ENCODE measurements at places on chromosomes 6 and 20.

- no peak for DNase-seq
Measured at GRCh38 chr6:33912195-33912594, 108.4 kb upstream of the MLN start.

- DNase-seq, result no peak
Measured at GRCh38 chr6:109420751-109421150, 19.7 kb downstream of the PPIL6 start.

GRCh38 chr20:36314734-36315544, 8.8 kb downstream of the DLGAP4 start:
- no peak for DNase-seq

DNA sequence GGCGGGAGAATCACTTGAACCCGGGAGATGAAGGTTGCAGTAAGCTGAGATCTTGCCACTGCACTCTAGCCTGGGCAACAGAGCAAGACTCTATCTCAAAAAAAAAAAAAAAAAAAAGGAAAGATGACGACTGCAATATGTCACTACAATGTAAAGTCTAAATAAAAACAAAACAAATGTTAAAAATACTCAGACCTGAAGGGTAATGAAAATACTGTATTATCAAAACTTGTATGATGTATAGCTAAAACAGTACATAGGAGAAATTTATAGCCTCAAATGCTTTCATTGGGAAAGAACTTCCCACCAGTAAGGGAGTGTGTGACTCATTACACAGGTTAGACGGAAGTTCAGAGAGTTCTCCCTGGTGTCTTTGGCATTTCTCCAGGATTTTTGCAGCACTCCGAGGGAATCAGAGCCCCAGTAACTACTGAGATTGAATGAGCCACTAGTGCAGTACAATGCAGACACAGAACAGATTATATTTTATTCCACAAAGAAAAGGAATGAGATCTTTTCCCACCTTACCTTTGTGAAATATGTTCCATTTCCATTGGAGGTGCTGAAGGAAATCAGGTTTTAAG, 12.5 kb upstream of the RALGAPB start:
- DNase-seq, result no peak

DNA sequence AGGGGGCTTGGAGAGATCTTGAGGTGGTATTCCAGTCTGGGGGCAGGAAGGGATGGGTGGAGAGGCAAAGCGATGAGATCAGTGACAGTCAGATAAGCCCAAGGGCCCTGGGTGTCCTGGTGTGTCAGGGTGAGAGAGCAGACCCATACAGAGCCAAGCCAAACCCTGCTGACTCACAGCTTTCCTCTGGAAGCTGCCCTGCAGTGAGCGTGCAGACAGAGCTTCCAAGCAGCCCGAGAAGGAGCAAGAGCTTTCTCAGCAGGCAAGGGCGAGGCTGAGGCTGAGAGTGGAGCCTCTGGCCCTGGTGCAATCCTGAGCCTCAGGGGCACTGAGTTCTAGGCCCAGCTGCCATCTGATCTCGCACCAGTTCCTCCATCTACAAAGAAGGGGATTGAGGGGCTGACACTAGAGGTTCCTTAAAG, 91.1 kb upstream of the HIVEP1 start:
- DNase-seq, result no peak

GRCh38 chr6:26272171-26272637, 92.8 kb upstream of the BTN3A2 start:
- no peak for DNase-seq

- no peak for DNase-seq
Measured at GRCh38 chr20:63163596-63164483, 52.1 kb downstream of the YTHDF1 start.

GRCh38 chr20:41014561-41015088, 14.0 kb upstream of the TOP1 start:
- DNase-seq, result no peak

DNA sequence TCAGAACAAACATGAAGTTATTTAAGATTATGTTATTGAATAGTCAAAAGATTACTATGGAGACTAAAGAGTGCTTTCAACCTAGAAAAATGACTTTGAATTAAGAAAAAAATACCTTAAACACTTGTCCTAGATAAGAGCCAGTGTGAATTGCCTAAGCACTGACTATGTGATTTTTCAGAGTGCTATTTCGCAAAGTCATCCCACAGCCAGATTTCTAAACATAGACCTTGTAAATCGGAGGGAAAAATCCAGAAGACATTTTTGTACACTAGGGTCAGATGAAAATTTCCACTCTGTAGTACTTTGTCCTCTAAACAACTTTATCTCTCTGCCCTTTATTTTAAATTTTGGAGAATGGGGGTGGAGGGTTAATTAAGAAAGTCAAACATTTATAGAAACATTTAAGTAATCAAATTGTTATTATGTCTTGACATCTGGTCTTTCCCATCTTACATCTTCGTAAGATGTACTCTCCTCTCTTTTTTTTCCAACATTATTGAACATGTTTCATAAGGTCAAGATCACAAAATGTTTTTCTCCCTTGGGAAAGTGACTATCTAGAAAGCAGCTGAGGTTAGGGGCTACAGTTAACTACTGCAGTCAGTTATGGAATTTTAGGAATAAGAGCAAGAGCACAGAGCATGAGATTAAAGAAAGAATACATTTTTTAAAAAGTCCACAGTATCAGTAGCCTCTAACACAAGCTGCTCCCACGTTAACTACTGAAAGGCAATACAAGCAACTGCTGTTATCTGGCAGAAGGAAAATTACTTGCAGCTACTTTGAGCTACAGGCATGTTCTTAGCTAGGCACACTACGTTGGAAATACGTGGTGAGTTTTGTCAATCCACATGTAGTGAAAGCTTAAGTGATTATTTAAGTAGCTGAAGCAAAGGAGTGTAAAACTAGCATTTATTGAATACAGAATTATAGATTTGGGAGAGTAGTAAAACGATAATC, 648.5 kb downstream of the HTR1B start:
- DNase-seq, result no peak

- DNase-seq, result no peak
Measured at GRCh38 chr6:29905286-29905685, 37.0 kb upstream of the HLA-A start.

GRCh38 chr20:60371384-60371783, 413.2 kb downstream of the CDH26 start:
- no peak for DNase-seq

- DNase-seq, result no peak
Measured at GRCh38 chr6:155791186-155791585, 335.5 kb upstream of the NOX3 start.

DNA sequence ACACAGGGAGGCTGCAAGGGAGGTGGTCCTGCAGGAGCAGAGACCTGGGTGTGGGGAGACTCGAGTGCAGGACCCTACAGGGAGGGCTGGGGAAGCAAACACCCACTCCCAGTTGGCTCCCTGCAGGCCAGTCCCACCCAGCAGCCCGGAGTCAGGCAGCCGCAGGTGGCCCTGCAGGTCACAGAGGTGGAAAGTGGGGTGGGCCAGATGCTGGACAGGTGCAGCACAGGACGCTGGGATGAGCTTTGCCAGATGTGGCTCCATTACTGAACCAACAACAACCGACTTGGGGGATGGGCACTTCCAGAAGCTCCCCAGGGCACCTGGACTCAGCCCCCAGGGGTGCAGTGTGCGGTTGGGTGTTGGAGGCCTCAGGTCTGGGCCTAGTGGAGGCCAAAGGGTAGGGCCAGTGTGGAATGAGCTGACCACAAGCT, 26.6 kb upstream of the MYT1 start:
- DNase-seq, result no peak

GRCh38 chr6:170286246-170286933, 4.5 kb downstream of the DLL1 start:
- DNase-seq, result no peak

DNA sequence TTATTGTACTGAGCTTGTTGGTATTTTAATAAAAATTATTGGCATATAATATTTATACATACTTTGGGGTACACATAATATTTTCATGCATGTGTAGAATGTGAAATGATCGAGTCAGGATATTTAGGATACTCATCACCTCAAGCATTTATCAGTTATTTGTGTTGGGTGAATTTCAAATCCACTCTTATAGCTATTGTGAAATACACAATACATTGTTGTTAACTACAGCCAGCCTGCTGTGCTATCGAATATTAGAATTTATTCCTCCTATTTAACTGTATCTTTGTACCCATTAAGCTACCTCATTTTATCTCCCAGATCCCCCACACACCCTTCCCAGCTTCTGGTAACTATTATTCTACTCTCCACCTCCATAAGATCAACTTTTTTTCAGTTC, 14.6 kb upstream of the MICB start:
- DNase-seq, result no peak

DNA sequence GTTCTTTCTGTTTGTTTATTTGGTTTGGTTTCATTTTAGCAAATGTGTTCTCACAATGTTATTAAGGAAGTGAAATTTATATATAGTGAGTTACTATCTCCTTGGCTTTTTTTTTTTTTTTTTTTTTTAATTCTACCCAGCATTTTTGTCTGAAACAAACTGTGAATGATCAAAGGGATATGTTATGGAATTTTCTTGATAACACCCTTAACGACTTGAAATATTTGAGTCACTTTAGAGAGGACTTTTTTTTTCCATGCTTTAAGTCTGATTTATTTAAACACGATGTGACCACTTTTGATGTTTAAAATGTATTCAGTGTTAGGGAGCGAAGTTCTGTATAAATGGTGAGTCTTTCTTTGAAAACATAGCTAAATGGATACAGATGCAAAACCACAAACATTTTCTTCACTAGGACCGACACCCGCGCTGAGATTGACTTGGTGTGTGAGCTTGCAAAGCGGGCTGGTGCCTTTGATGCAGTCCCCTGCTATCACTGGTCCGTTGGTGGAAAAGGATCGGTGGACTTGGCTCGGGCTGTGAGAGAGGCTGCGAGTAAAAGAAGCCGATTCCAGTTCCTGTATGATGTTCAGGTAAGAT, 149.7 kb downstream of the MTHFD1L start:
- DNase-seq, result no peak

GRCh38 chr6:161168281-161168891, 105.5 kb downstream of the AGPAT4 start:
- no peak for DNase-seq

GRCh38 chr6:27176096-27176495, 71.4 kb upstream of the PRSS16 start:
- no peak for DNase-seq

GRCh38 chr6:169503422-169504152, 198.2 kb downstream of the WDR27 start:
- no peak for DNase-seq

DNA sequence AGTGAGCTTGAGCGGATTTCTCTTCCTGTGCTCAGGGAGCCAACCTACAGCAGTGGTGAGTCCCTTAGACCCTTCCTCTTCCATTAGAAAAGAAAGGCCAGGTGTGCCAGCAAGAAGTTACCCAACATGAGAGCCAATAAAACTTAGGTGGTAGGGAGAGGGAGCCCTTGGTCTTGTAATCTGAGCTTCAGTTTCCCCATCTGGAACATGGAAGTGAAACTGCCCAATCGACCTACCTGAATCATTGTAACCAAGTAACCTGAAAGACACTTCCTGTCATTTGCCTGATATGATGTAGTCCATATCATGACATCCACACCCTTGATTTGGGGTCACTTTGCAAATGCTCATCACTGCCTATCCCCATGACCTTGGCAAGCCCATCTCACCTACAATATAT, 66.4 kb downstream of the MDGA1 start:
- no peak for DNase-seq

- no peak for DNase-seq
Measured at GRCh38 chr6:126716826-126717509, 377.1 kb downstream of the CENPW start.

GRCh38 chr20:5719861-5720403, 30.3 kb upstream of the SHLD1 start:
- no peak for DNase-seq

DNA sequence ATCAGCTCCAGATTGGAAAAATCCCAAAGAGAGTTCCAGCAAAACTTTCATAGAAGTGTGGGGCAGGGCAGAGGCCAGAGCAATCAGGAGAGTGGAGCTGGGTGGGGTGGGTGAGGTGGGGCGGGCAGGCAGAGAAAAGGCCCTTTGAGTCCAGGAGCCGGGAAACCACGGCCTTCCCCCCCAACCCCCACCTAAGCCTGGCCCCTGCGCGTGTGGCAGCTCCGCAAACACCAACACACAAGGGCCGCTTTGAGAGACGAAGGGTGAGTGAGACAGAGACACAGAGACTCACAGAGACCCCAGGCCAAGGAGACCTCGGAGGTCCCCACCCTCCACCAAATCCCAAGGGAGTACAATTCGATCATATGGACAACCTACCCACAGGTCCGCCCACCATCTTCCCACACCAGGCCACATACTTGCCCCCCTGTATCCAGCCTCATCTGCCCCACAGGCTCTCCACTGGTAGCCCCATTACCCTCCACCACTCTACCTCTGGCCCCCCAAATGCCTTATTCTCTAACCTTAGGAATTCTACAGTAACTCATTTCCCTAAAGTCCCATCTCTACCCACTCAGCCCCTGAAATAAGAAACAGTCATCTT, 1.7 kb downstream of the COL11A2 start:
- no peak for DNase-seq

DNA sequence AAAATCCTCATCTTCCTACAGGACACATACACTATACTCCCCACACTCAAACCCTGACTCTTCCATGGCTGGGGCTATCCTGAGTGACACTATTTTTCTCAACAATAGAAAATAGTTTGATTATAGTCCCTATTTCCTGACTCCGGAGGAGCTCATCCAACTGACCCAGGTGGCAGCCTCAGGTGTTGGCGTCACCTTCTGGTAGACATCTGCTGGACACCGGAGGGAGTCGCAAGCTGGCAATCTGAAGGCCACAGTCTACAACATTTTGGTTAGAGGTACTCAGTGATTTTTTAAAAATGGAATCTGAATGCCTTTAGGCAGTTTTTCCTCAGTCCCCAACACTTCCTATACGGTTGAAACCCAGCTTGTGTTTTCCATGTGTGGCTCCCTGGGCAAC, 32.2 kb upstream of the OCSTAMP start:
- no peak for DNase-seq

DNA sequence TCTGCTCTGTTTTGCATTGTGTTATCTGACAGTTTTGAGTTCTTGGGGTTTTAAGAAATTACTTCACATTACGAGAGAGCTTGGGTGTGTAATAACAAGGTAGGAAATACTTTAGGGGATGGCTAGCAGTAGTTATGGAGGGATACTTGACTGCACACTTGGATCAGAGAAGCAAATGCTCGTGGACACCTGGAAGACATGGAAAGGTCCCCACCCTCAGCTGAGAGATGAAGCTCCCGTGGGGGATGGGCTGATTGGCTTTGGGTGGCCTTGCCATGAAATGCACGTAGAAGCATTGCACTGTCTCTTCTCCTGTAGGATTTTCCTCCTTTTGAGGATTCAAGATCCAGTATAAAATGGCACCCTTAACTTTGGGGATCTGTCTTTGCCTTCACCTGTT, 61.5 kb upstream of the UNC93A start:
- DNase-seq, result no peak

DNA sequence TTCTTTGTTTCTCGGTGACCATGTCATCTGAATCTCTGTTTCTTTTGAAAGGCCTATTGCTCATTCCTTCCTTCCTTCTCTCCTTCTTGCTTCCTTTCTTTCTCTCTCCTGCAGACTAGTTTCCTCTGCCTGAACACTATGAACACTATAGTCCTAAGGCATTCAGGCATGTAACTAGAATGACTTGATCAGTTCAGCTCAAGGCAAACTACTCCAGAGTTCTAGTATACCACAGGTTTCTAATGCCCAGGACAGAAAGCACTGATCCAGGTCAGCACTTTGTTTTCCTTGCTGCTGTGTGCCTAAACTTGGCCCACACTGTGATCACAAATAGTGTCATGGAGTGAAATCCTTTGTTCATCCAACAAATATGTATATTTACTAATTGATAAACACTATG, 324.1 kb upstream of the GJE1 start:
- no peak for DNase-seq

All from stimulated activated CD8-positive, alpha-beta memory T cell treated with anti-CD3 and anti-CD28 coated beads, Interleukin-15, amount 100 ng/mL, for 24 hours (primary cell).